ENCODE measurements at places on chromosomes 7 and 10.
A peak's percentile ranks its signal among the peaks of the same experiment; 100 is the strongest.

GRCh38 chr7:123748171-123748733 is 551 bp downstream of the WASL start:
- DNase-seq, result peak; percentile 61
- H3K4me1 ChIP-seq, result peaks cover 71% of the 10 kb centered on the region
- peak overlapping the region; percentile 92 for H3K4me3 ChIP-seq
- H3K27ac ChIP-seq, result peak overlapping the region; percentile 97
- no peaks in the 10 kb centered on the region for H3K27me3 ChIP-seq

GRCh38 chr7:42902331-42902730 is 9.5 kb downstream of the C7orf25 start:
- DNase-seq, result no peak
- H3K4me3 ChIP-seq, result no peak overlapping the region

DNA sequence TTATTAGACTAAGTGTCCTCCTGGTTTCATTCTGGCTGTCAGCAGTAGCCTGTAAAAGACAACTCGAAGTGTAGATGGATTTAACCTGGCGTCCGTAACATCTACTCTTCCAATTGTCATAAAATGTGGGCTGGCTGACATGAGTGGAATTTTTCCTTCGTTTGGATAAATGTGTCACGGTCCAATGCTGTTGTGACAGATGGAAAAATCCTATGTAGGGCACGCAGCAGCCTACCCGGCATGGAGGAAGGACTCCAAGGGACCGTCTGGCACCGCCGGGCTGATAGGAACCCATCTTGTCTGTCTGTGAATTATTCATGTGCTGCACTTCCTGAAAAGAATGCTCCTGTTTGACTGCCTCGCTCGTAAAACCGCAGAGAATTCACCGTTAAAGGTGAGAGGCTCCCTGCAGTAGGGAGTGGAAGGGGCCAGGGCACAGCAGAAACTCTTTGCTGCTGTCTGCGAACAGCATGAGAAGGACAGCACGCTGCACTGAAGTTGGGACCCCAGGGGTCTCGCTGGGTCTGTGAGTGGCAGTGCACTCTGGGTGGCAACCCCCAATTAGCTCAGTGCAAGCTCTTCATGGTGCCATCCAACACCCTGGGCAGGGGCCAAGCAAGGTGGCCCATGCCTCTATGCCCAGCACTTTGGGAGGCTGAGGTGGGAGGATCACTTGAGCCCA is 1.6 kb upstream of the ORAI2 start:
- H3K27ac ChIP-seq, result peak overlapping the region; percentile 84
- H3K4me3 ChIP-seq, result peak overlapping the region; percentile 74
- peaks cover 2% of the 10 kb centered on the region for H3K36me3 ChIP-seq
- H3K4me1 ChIP-seq, result peaks cover 22% of the 10 kb centered on the region
- DNase-seq, result no peak

GRCh38 chr7:77482015-77482414 is 55.1 kb upstream of the PTPN12 start:
- peaks cover 2% of the 10 kb centered on the region for H3K4me1 ChIP-seq
- no peak overlapping the region for H3K4me3 ChIP-seq
- H3K36me3 ChIP-seq, result no peaks in the 10 kb centered on the region
- no peak for DNase-seq

GRCh38 chr10:10259013-10259412 is 758.7 kb upstream of the CELF2 start:
- H3K36me3 ChIP-seq, result peaks cover 3% of the 10 kb centered on the region
- no peaks in the 10 kb centered on the region for H3K27me3 ChIP-seq
- no peak overlapping the region for H3K4me3 ChIP-seq
- no peak for DNase-seq
- no peaks in the 10 kb centered on the region for H3K4me1 ChIP-seq
- H3K27ac ChIP-seq, result no peak overlapping the region

GRCh38 chr10:92972066-92972870 is 88.3 kb upstream of the CYP26C1 start:
- no peak overlapping the region for H3K4me3 ChIP-seq
- no peak overlapping the region for H3K27ac ChIP-seq
- H3K27me3 ChIP-seq, result no peaks in the 10 kb centered on the region
- no peaks in the 10 kb centered on the region for H3K4me1 ChIP-seq

DNA sequence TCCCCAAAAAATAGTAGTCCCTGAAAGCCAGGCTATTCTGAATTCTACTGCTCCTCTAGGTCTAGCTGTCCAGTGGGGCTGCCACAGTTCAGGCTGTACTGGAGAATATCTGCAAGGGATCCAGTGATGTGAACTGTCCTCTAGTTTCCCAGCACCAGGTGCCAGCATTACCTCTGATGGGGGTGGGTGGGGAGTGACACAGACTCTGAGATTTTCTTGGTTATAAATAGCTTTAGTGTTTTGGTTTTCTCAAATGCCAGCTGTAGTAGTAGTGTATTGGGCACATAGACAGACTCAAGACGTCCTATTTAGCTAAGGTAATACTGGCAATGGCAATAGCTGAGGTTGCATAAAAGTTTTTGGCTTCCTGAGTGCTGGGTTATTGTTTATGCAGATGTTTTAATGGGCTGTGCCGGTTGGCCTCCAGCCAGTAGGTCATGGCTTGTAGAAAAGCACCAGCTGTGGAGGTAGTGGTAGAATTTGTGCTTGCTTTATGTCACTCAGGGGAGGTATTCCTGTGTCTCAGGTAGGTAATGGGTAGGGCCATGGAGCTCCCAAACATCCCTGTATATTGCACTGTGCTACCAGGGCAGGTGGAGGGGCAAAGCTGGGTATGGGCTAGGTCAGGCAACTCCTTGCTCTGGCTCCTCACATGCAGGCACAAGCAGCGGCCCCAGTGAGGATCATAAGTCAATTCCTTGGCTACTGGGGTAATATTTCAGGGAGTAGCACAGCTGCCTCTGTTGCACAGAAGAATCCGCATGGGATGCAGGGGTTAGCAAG is 338.7 kb upstream of the LRRTM3 start:
- H3K4me3 ChIP-seq, result no peak overlapping the region
- no peaks in the 10 kb centered on the region for H3K36me3 ChIP-seq
- H3K4me1 ChIP-seq, result peaks cover 2% of the 10 kb centered on the region
- no peak overlapping the region for H3K27ac ChIP-seq

DNA sequence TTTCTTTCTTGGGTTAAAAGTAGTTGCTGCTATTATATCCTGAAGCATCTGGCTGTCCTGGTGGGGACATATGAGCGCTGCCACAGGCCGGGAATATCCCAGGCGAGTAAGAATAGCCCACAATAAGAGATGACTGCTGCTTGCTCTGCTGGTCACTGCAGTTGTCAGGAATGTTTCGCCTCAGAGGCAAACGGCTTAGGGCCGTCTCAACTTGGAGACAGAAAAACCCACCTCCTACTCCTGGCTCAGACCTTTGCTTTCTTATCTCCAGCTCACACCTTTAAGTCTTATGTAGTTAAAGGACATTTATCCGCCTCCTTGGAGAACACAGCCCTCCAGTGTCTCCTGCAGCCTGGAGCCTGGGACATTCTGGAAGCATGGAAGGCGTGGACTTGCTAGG is at the start of gene GJD4:
TSS of gene GJD4 (plus strand) at position 151 of the 400 bp plus-strand sequence. CDS start at position 378, 227 bp downstream.
- DNase-seq, result no peak
- peaks cover 35% of the 10 kb centered on the region for H3K27me3 ChIP-seq
- no peak within 1 kb of the TSS for H3K4me3 ChIP-seq
- H3K27ac ChIP-seq, result no peak within 1 kb of the TSS

DNA sequence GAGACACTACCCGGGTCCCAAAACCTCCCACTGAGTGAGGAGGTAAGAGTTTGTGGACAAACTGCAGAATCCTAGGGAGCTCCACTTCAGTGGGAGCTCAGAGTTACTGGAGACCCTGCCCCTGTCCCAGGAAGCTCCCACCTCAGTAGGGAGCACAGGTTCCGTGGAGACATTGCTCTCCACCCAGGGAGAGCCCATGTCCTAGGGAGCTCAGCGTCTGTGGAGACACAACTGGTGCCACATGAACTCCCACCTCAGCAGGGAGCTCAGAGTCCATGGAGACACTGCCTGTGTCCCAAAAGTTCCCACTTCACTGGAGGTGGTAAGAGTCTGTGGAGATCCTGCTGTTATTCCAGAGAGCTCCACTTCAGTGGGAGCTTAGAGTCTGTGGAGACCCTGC is 6.3 kb downstream of the MYO1G start:
- no peak overlapping the region for H3K27ac ChIP-seq
- no peaks in the 10 kb centered on the region for H3K36me3 ChIP-seq
- no peaks in the 10 kb centered on the region for H3K27me3 ChIP-seq
- no peak for DNase-seq
- no peaks in the 10 kb centered on the region for H3K4me1 ChIP-seq

GRCh38 chr7:129240119-129240820 is 15.4 kb downstream of the AHCYL2 start:
- no peaks in the 10 kb centered on the region for H3K4me1 ChIP-seq
- H3K4me3 ChIP-seq, result no peak overlapping the region
- no peaks in the 10 kb centered on the region for H3K27me3 ChIP-seq
- H3K36me3 ChIP-seq, result peaks cover 12% of the 10 kb centered on the region
- no peak overlapping the region for H3K27ac ChIP-seq

DNA sequence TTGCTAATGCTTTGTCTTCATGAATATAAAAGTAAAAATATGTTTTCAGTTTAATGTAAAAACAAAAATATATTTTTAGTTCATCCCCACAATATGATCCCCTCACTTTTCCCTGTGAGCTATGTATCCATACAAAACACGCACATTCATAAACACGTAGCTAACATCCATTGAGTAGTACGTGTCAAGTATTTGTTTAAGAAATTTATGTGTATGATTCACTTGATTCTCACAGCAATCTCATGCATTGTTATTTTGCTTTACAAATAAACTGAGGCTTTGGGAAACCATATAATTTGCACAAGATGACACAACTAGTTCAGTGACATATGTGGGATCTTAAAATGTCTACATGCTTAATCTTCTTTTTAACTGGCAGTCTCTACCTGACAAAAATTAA is 329.6 kb upstream of the SEMA3C start:
- H3K36me3 ChIP-seq, result no peaks in the 10 kb centered on the region
- DNase-seq, result no peak
- no peaks in the 10 kb centered on the region for H3K27me3 ChIP-seq
- peaks cover 7% of the 10 kb centered on the region for H3K4me1 ChIP-seq

GRCh38 chr7:140876519-140877248 is 48.0 kb downstream of the BRAF start:
- H3K4me3 ChIP-seq, result no peak overlapping the region
- no peaks in the 10 kb centered on the region for H3K27me3 ChIP-seq
- DNase-seq, result no peak
- H3K36me3 ChIP-seq, result peaks cover 28% of the 10 kb centered on the region
- no peak overlapping the region for H3K27ac ChIP-seq
- no peaks in the 10 kb centered on the region for H3K4me1 ChIP-seq

DNA sequence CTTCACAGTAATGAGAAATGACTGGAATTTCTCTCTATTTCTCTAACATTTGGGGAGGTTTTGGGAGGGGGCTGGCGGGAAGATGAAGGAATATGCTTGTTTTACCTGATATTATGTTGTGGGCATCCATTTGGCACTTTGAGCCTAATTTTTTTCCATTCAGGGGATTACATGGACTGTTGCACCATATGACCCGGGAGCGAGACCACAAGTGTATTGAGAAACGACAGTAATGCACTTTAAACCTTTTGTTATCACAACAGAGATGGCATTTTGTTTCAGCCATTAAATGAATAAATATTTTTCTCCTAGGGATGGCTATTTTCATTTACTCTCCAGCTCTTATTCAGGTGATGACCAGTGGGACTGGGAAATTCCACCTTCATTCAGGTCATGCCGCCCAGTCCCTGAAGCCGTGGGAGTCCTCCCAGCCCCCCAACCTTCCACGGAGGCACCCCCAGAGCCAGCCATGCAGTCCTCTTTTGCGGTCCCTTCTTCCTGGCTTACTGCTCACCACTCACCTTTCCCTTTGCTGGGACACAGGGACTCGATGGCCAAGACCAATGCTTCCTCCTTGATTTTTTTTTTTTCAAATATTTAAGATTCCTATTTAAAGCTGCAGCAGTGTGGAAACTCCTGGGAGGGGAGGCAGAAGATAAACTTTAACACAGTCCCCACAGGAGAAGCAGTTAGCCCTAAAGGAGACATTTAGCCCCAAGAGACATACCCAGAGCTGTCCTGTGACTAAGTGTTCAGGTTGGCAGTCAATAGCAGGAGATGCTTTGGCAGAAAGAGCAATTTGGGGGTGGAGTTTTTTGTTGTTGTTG is 190.9 kb upstream of the YAE1 start:
- no peak overlapping the region for H3K27ac ChIP-seq
- H3K4me3 ChIP-seq, result no peak overlapping the region
- no peaks in the 10 kb centered on the region for H3K4me1 ChIP-seq
- no peak for DNase-seq
- H3K27me3 ChIP-seq, result peaks cover 7% of the 10 kb centered on the region

- peak overlapping the region; percentile 10 for H3K27ac ChIP-seq
- H3K36me3 ChIP-seq, result no peaks in the 10 kb centered on the region
- H3K27me3 ChIP-seq, result no peaks in the 10 kb centered on the region
- H3K4me3 ChIP-seq, result no peak overlapping the region
Measured at GRCh38 chr7:122762071-122762470, 59.3 kb upstream of the RNF148 start.

GRCh38 chr10:119859420-119860258 is 13.0 kb downstream of the MCMBP start:
- H3K27ac ChIP-seq, result no peak overlapping the region
- H3K27me3 ChIP-seq, result no peaks in the 10 kb centered on the region
- peaks cover 6% of the 10 kb centered on the region for H3K4me1 ChIP-seq
- DNase-seq, result no peak
